ENCODE measurements at places on chromosomes 1 and 21.

- H3K27me3 ChIP-seq: no peaks in the 10 kb centered on the region
- H3K4me1 ChIP-seq: no peaks in the 10 kb centered on the region
- no peak overlapping the region for H3K27ac ChIP-seq
Measured at GRCh38 chr1:216124192-216124781, 299.0 kb downstream of the USH2A start.

DNA sequence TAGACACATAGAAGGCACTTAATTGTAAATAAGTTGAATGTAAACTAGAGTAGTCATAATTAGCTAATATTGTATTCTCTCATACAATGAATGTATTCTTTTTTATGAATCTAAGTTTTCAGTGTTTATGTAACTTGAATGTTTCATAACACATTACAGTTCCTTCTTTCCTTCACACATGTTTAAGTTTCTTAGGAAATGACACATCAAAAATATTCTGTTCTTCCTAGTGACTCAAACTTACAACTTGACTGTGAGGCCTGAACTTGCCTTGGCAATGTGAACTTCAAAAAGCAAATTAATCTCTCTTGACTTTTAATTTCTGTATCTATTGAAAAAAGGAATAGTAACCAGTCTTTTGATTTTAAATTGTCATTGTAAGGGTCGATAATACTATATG, 700.1 kb downstream of the KCNT2 start:
- no peaks in the 10 kb centered on the region for H3K27me3 ChIP-seq
- no peak overlapping the region for H3K27ac ChIP-seq
- no peak overlapping the region for H3K4me3 ChIP-seq
- DNase-seq: no peak

DNA sequence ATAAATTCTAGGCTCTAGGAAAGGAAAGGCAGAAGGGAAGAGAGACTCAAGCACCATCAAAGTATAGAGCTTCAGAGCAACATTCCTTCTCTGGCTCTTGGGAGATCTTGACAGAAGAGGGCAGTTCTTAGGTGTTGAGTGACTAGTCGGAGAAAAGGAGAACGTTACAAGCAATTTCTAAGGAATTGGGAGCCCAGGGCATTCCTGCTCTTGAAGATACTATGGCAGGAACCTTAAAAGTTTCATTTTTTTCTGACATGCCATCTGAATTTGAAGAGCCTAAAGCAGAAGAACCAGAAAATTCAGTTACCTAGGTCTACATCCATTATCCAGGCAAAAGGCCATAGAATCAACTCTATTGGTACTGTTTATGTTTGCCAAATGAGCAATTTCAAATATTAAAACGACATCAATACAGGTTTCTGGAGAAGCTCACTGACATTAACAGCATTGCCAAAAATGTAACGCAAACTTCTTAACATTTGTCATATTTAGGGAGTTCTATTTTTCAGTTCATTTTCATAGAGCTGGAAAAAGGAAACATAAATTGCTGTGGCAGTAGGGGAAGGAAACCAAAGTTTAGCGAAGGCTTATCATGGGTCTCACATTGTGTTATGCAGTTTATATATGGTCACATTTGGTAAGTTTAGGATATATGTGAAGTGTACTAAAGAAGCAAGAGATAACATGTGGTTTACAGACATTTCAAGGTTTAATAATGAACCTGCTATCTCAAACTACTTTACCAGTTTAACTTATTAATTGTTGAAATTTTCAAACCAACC, 210.1 kb upstream of the NRIP1 start:
- H3K4me1 ChIP-seq: no peaks in the 10 kb centered on the region
- H3K36me3 ChIP-seq: no peaks in the 10 kb centered on the region
- no peak overlapping the region for H3K4me3 ChIP-seq
- no peak for DNase-seq
- H3K27ac ChIP-seq: no peak overlapping the region
- H3K27me3 ChIP-seq: no peaks in the 10 kb centered on the region

DNA sequence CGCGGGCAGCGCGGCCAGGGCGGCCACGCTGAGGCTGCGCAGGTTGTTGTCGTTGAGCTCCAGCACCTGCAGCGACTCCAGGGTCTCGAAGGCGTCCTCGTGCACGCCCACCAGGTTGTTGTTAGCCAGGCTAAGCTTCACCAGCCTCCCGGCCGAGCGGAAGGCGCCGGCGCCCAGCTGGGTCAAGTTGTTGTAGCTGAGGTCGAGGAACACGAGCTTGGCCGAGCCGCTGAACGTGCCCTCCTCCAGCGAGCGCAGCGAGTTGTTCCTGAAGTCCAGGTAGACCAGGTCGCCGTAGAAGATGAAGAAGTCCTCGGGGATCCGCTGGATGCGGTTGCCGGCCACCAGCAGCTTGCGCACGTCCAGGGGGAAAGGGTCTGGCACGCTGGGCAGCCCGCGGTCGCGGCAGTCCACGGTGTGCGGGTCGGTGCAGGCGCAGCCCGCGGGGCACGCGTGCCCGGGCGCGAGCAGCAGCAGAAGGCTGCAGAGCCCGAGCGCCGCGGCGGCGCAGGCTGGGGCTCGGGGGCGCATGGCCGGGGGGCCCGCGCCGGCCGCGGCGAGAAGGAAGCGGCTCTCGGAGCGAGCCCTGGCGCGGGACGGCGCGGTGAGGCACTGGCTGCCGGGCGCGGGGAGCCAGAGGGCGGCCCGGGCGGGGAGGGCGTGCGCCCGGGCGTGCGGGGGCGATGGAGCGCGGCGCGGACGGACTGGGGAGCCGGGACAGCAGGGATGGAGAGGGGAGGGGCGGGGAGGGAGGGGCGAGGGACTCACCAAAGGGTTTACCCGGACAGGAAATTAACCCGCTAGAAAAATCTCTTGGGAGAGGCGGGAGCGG, 524 bp downstream of the LRRC38 start:
- H3K4me3 ChIP-seq: no peak overlapping the region
- no peaks in the 10 kb centered on the region for H3K36me3 ChIP-seq
- no peak overlapping the region for H3K27ac ChIP-seq
- no peaks in the 10 kb centered on the region for H3K4me1 ChIP-seq
- no peak for DNase-seq

DNA sequence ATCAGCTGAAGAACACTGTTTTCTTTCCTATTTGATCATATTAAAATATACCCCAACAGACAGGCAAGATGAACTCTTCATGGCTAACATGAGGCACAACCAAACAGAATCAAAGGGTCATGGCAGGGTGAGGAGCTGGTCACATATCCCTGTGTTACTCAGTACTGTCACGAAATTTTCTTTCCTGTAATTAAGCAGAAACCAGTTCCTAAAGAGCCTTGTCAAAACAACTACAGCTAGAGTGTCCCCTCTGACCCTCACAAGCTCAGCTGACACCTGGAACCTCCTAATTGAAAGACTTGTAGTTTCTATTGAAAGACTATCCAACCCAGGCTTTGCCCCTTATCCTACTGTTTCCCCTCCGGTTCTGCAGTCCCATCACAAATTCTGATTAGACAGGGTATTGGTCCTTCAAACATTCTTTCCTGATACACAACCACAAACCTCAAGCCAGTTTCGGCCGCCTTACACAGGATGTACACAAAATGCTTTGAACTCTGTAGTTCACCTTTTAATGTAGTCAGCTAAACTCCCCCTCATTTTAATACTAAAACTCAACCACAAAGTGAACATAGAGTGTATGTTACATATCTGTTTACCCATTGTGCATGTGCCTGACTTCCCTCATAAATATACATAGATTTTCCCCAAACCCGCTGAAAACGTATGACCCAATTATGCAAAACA, 651.9 kb downstream of the MRPL39 start:
- no peaks in the 10 kb centered on the region for H3K27me3 ChIP-seq
- peaks cover 3% of the 10 kb centered on the region for H3K4me1 ChIP-seq
- H3K36me3 ChIP-seq: no peaks in the 10 kb centered on the region
- no peak overlapping the region for H3K27ac ChIP-seq
- DNase-seq: no peak

GRCh38 chr1:30822966-30823581, 65.5 kb upstream of the LAPTM5 start:
- H3K4me1 ChIP-seq: peaks cover 18% of the 10 kb centered on the region
- no peak for DNase-seq
- peaks cover 63% of the 10 kb centered on the region for H3K27me3 ChIP-seq
- H3K36me3 ChIP-seq: no peaks in the 10 kb centered on the region
- H3K4me3 ChIP-seq: no peak overlapping the region

DNA sequence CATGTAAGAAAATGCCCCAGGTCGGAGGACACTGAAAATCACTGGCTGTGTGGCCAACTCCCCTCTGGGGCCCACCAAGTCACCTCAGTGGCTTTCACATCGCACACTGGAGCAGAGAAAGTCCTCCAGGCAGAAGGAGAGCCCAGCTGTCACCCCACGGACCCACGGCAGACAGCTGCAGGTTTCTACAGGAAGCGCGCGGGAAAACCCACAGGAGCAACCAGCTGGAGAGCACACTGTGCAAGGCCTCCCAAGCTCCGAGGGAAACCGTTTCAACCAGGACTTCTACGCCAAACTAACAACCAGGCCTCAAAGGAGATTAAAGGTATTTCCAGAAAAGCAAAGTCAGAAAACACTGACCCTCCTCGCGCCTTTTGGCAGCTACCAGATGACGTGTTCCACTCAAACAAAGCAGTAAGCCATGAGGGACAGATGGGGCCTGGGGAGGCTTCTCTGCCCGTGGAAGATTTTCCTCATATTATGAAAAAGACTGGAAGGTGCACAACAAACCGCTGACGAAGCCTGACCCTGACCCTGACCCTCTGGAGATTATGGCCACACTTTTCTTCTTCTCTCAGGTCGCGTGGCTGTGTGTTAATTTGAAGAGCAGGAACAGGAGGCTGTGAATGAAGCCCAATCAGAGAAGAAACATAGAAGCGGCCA, 21.0 kb downstream of the WDR4 start:
- H3K4me1 ChIP-seq: peaks cover 2% of the 10 kb centered on the region
- peaks cover 71% of the 10 kb centered on the region for H3K36me3 ChIP-seq
- no peak overlapping the region for H3K27ac ChIP-seq
- no peak overlapping the region for H3K4me3 ChIP-seq

DNA sequence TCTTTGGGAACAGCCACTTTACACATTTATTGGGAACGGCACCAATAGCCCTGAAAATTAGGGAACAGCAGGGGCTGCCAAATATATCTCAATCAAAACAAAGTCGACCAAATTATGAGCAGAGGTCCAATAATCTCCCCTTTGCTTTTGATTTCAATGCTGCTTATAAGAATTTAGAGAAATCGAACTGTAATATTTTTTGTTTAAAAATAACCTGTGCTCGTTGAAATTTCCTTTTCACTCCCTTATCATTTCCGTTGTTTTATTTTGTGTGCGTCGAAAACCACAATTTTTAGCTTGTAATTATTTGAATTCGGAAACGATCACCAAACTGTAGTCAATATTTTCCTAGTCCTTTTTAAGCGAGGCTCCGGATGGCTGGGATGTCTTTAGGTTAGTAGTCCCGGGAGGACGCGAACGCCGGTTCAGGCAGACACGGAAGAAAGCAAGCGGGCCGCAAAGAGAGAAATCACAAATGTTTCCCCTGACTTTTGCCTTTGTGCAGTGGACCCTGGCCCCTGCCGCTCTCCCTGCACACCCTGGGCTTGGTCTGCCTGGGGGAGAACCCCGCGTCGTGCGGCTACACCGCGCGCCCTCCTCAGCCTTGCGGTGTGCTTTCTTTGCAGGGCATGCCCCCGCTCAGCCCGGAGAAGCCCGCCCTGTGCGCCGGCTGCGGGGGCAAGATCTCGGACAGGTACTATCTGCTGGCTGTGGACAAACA, 2.3 kb downstream of the LHX9 start:
- DNase-seq: no peak
- no peaks in the 10 kb centered on the region for H3K36me3 ChIP-seq
- peaks cover 87% of the 10 kb centered on the region for H3K27me3 ChIP-seq
- no peak overlapping the region for H3K27ac ChIP-seq

DNA sequence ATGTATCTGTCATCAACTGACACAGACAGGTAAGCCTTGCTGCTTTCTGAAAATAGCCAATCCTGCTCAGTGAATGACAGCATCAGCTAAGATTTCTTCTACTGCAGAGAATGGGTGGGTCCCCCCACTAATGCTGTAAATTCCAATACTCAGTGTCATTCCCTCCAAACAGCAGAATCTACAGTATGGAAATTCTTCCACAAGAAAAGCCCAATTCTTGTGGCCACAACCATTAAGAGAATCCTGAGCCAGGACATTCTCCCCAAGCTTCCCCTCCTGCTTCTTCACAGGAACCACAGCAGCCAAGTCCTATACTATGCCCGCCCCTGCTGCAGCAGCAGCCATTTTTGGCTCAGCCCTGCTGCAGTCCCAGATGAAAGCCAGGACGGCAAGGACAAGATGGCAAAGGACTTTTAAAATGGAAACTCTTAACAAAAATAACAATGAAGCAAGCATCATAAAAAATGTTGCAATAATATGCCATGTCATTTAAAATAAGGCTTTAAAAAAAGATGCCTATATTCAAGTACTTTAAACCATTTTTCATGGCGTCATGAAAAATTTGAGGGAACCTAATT, 26.8 kb downstream of the EIF4G3 start:
- no peak for DNase-seq
- peaks cover 35% of the 10 kb centered on the region for H3K36me3 ChIP-seq
- no peak overlapping the region for H3K4me3 ChIP-seq
- H3K4me1 ChIP-seq: peaks cover 11% of the 10 kb centered on the region
- H3K27me3 ChIP-seq: no peaks in the 10 kb centered on the region
- H3K27ac ChIP-seq: no peak overlapping the region

- peaks cover 14% of the 10 kb centered on the region for H3K4me1 ChIP-seq
- H3K27me3 ChIP-seq: no peaks in the 10 kb centered on the region
- no peaks in the 10 kb centered on the region for H3K36me3 ChIP-seq
- H3K27ac ChIP-seq: no peak overlapping the region
- no peak for DNase-seq
- no peak overlapping the region for H3K4me3 ChIP-seq
Measured at GRCh38 chr1:9115351-9116205, 13.3 kb downstream of the GPR157 start.

- no peaks in the 10 kb centered on the region for H3K4me1 ChIP-seq
- H3K27me3 ChIP-seq: peaks cover 15% of the 10 kb centered on the region
- no peaks in the 10 kb centered on the region for H3K36me3 ChIP-seq
- no peak overlapping the region for H3K4me3 ChIP-seq
- no peak for DNase-seq
Measured at GRCh38 chr1:210523830-210524229, 195.1 kb downstream of the HHAT start.

GRCh38 chr1:204894031-204894430, 23.4 kb downstream of the NFASC start:
- H3K36me3 ChIP-seq: no peaks in the 10 kb centered on the region
- H3K4me1 ChIP-seq: no peaks in the 10 kb centered on the region
- no peak for DNase-seq
- H3K4me3 ChIP-seq: no peak overlapping the region
- peaks cover 28% of the 10 kb centered on the region for H3K27me3 ChIP-seq

GRCh38 chr1:12186679-12186985, 19.8 kb downstream of the TNFRSF1B start:
- no peaks in the 10 kb centered on the region for H3K27me3 ChIP-seq
- peak overlapping the region; percentile 52 for H3K27ac ChIP-seq
- H3K4me1 ChIP-seq: peaks cover 47% of the 10 kb centered on the region
- H3K36me3 ChIP-seq: peaks cover 60% of the 10 kb centered on the region

DNA sequence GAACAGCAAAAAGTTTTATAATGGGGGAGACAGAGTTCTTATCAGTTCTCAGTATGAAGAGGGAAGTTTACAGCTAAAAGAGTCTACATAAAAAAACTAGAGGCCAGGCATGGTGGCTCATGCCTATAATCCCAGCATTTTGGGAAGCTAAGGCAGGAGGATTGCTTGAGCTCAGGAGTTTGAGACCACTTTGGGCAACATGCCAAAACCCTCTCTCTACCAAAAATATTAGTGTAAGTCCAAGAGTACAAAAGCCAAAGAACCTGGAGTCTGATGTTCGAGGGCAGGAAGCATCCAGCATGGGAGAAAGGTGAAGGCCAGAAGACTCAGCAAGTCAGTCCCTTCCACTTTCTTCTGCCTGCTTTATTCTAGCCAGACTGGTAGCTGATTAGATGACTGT, 35.0 kb upstream of the ROR1 start:
- no peak overlapping the region for H3K27ac ChIP-seq
- H3K27me3 ChIP-seq: peaks cover 19% of the 10 kb centered on the region
- DNase-seq: no peak
- H3K36me3 ChIP-seq: no peaks in the 10 kb centered on the region
- peaks cover 8% of the 10 kb centered on the region for H3K4me1 ChIP-seq
